Daoy (cell line): ENCODE measurements at places on chromosomes 7 and 10.

DNA sequence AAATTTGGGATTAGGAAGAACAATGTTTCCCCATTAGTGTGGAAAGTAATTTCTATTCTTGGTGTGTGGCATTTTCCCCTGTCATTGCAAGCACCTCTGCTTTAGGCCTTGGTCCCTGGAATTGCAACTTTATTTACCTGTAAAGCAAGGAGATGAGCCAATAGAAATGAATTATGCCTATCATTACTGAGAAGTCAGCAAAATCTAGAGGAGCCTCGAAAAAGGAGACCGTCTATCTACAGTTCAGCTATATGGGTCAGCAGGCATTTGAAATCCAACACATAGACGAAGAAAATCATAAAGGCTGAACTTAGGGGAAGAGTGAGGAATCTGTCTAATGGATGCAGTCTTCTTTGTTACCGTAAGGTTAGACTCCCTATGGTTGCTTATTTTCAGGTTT, 161.1 kb downstream of the CCDC71L start:
- no peak for DNase-seq

DNA sequence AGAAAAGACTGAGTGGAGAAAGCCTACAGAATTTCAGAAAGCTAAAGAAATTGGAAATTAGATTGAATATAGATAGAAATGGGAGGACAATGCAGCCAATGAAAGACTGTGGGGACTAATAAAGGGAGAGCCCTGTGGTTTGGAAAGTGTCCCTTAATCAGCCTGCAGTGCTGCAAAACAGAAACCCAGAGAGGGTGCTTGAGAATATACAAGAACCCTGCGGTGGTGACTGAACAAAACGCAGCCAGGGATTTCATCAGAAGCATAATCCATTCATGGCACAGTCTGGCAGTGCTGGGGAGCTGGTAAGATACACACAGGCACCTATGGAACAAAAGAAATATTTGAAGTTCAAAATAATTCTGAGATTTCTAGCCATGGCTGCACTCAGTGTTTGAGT, 19.1 kb downstream of the CEP41 start:
- DNase-seq: peak; percentile 60

DNA sequence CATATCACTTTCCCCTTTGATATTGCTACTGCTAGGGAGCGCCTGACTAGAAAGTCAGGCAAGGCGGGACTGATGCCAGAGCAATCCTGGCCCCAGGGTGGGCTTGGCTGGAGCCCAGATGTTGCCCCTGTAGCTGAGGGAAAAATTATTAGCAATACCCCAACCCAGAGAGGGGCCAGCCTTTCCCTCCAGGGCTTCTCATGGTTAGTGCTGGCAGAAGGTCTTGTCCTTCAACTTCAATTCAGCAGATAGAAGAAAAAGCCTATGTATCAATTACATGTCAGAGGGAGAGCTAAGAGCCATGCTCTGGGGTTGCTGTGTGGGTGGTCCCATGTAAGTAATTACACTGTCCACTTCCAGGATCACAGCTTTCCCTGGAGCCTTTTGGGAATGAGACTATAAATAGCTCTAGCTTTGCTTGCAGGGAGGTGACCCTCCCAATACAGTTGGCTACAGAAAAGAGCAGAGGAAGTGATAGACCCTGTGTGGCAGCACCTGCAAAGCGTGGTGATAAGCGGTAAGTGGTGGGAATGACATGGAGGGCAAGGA, 579.1 kb downstream of the CCSER2 start:
- no peak for DNase-seq

GRCh38 chr7:11185179-11185815, 211.6 kb downstream of the PHF14 start:
- DNase-seq: no peak

DNA sequence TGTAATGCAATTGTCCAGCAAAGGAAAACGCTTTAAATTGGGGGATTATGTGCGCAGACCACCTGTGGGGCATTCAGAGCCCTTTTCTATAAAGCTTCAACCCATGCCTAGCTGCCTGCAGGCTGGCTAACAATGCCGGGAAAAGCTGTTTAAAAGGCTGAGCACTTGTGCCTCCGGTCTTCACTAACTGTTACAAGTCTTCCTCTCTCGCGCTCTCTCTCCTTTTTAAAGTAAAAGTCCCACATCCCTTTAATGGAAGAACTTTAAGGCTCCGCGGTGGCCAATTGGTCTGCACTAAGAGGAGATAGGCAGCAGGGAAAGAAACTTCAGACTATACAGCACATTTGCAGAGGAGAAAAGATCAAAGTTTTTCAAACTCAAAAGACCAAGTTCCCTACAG, 4.6 kb downstream of the FZD8 start:
- DNase-seq: no peak
